WTC11 (cell line): ENCODE measurements at places on chromosomes 4 and X.

DNA sequence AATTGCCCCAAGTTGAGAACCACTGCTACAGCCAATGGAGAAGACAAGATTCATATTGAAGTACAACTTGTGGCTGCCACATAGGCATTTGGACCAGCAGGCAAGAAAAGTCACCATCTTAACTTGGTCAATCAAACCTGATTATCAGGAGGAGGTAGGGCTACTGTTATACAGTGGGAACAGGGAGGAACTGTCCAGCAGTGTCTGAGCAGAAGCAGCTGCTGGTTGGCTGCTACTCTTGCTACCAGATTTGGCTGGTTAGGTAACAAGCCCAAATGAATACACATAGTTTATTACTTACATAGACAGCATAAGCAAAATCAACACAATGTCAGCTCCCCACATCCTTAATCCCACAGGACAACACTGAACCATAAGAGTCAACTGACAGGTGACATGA is 39.4 kb downstream of the ATP1B4 start:
- no peak overlapping the region for H3K27ac ChIP-seq
- peaks cover 3% of the 10 kb centered on the region; the same call in 1 of the 2 replicates for H3K27me3 ChIP-seq
- no peak for DNase-seq

- DNase-seq, result no peak
- H3K4me1 ChIP-seq, result peaks cover 10% of the 10 kb centered on the region; the same call in 1 of the 2 replicates
- no peaks in the 10 kb centered on the region for H3K27me3 ChIP-seq
- peak overlapping the region; percentile 97 for H3K27ac ChIP-seq
These were observed 854 bp downstream of the RNF113A start for GRCh38 chrX:119870626-119871131.

DNA sequence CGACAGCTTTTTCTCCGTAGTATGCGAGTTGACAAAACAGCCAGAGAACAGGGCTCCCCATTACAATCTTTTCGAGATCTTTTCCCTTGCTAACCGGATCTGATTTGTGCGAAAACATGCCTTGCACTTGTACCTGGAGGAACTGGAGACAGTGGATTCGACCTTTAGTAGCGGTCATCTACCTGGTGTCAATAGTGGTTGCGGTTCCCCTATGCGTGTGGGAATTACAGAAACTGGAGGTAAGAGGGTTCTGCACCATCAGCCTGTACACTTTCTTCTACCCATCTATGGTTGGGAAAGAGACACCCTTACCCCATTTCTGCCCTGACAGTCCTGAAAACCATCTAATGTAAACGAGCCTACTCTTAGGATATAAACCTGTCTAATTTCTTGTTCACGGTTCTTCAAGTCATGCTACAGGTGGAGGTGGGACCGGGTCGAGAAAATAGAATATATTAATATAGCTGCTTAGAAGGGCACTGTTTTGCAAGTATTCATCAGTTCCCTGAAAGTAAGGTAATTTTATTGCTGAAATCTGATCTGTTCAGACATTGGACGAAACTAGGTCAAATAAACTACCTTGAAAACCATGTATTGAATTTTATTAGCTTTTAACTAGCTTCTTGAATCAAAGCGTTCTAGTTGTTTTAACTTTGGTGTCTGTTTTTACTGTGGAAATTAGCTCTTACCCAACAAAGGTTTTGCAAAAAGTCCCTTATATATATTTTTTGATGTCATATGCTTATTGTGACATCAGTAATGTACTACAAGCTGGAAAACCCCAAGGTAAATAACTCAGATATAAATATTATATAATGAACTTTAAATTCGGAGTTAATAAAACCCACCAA is 869 bp downstream of the TMEM184C start:
- H3K36me3 ChIP-seq, result peaks cover 12% of the 10 kb centered on the region
- H3K4me1 ChIP-seq, result peaks cover 24% of the 10 kb centered on the region
- peak overlapping the region; percentile 97 for H3K4me3 ChIP-seq
- peak overlapping the region; percentile 98 for H3K27ac ChIP-seq
- DNase-seq, result no peak

DNA sequence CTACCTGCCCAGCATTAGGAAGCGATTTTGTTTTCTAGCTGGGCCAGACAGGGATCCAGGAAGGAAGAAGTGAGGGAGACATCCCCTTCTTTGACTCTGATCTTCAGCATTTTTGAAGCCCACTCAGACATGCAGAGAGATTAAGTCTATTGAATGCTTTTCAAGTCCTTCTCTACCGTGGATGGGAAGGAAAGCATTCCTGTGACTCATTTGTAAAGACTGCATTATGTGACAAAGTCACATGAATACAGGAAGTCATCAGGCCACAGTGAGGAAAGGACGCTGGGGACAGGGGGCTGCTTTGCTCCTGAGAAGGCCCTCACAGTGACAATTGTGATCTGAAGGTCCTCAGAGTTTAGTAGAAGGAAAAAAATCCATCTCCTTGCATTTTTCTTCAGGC is 67.4 kb upstream of the GBA3 start:
- H3K27ac ChIP-seq, result peak overlapping the region; percentile 58
- no peak overlapping the region; the same call in 1 of the 2 replicates for H3K4me3 ChIP-seq
- no peak for DNase-seq
- H3K4me1 ChIP-seq, result peaks cover 16% of the 10 kb centered on the region
- no peaks in the 10 kb centered on the region for H3K36me3 ChIP-seq

DNA sequence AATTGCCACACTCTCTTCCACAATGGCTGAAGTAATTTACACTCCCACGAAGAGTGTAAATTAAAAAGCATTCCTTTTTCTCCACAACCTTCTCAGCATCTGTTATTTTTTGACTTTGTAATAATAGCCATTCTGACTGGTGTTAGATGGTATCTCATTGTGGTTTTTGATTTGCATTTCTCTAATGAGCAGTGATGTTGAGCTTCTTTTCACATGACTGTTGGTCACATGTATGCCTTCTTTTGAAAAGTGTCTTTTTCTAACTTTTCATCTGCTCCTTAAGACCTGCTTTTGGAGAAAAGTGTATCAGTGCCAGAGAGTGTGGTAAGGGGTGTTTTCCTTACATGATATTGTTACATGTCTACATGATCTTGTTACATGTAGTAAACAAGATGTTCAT is 25.7 kb downstream of the GUCY1A1 start:
- H3K36me3 ChIP-seq, result no peaks in the 10 kb centered on the region
- no peaks in the 10 kb centered on the region for H3K27me3 ChIP-seq
- no peaks in the 10 kb centered on the region for H3K4me1 ChIP-seq
- no peak overlapping the region for H3K27ac ChIP-seq
- no peak for DNase-seq
- no peak overlapping the region for H3K4me3 ChIP-seq

GRCh38 chr4:120071192-120071795 is 4.6 kb upstream of the MAD2L1 start:
- H3K27ac ChIP-seq, result no peak overlapping the region
- H3K27me3 ChIP-seq, result no peaks in the 10 kb centered on the region
- no peak overlapping the region for H3K4me3 ChIP-seq
- peaks cover 26% of the 10 kb centered on the region for H3K4me1 ChIP-seq
